ENCODE measurements at places on chromosomes 2 and 18. TPM values are rescaled to one million over a fixed set of nuclear protein-coding genes. Genes with fewer than 3 reads are reported as not detected.

The CNGA3 gene
- total RNA-seq, result not detected

The TUBB8B gene
- not detected for total RNA-seq

The TMEM163 gene
- 0.34 TPM for total RNA-seq

The KRTCAP3 gene
- not detected for total RNA-seq

The PARD6G gene
- total RNA-seq, result 1.3 TPM

The SCYGR1 gene
- total RNA-seq, result not detected

The ADRA2B gene
- total RNA-seq, result 0.42 TPM

DNA sequence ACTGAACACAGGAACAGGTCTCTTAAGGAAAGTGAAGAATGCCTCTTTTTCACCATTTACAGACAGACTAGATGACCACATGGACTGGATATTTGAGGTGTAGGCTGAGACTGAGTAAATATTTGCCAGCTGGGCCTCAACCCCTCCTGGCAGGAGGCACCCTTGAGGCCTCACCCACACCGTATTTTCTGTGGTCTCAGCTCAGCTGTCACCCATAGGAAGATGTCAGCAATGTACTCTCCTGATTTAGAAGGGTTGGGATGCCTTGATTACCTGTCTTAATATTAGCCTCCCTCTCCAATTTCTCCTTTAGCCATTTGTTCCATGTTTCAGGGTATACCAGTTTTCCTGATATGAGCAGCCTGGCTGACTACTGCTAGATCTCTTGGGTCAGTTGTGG lies 20.3 kb downstream of the ADCYAP1 start:
- DNase-seq, result no peak

DNA sequence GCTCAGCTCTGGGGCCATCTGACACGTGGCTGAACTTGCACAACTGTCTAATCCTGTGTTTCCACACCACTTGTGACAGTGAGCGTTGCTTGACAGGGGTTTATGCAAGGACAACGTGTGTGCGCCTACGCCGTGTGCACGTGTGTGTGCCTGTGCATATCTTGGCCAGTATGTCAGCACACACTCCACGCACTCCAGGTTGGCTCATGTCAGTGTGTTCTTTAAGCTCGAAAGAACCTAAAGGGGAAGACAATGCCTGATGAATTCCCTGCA lies 85.6 kb upstream of the SALL3 start:
- DNase-seq, result no peak

- no peak for DNase-seq
Observed at GRCh38 chr18:8609659-8610458, 622 bp downstream of the RAB12 start.

DNA sequence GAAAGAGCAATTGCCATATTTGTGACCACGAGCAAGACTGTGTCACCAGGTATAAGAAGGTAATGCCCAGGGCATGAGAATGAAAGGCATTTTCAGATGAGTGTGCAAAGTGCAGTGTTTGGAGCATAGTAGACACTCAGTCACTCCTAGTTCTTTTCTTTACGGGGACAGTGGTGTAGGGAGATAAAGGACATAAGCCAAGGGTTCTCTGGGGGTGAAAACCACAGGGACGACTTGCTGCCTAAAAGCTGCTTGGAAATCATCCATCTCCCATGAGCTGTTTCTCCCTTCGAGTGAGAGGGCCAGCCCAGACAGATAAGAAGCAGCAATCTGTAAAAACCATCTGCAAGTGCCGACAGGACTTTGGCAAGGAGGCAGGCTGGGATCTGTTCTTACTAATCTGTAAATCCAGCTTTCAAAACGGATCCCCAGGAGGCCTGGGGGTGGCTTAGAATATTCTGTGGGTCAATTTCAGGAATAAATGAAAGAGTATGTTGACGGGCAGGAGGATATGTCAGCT lies 221.6 kb downstream of the LPIN1 start:
- DNase-seq, result peak; percentile 69

DNA sequence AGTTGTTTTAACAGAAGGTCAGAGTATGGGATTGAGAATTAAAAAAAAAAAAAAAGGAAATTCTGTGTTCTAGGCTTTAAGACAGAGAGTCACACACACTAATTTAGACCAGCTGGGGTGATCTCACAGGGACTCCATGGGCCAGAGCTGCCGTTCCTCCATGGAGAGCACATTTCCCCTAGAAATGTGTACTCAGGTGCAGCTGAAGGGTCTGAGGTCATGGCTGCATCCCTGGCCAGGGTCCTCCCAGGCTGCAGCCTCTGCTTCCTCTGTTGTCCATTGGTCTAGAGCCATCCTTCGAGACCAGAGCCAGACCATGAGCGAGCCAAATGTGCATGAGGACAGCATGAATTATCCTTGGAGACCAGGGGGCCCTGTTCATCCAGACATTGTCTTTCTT lies 190.1 kb upstream of the TNP1 start:
- no peak for DNase-seq

- DNase-seq, result peak; percentile 9
Observed at GRCh38 chr18:8142131-8142711, 467.0 kb upstream of the RAB12 start.

- DNase-seq, result no peak
Observed at GRCh38 chr2:11011359-11011758, 99.6 kb downstream of the KCNF1 start.

DNA sequence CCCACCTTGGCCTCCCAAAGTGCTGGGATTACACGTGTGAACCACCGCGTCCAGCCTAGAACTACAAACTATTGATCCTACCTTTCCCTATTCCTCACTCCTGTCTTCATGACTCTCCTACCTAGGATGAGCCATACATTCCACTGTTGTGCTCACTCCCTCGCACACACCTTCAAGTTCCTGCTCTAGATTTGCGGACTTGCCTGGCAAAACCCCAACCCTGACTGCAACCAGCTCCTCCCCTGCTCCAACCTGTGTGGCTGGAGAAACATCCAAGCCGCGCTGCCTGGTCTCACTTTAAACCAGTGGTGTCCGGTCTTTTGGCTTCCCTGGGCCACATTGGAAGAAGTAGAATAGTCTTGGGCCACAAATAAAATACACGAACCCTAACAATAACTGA lies 5.0 kb upstream of the DNPEP start:
- no peak for DNase-seq

DNA sequence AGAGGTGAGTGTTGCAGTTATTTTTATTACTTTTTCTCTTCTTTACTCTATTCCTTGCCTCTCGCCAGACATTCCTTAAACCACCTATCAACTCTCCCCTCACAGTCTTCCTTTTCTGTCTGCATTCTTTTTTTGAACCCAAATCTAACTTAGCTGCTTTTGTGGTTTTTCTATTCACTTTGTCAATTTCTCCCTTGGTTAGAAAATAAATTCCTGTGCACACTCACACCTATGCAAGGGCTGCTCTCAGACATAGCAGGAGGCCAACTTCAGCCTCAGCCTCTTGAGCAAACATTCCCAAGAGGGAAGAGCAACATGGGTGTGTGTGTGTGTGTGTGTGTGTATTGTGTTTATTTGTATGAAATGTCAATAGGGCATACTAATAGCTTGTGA lies 808.6 kb downstream of the RNF144A start:
- DNase-seq, result no peak

GRCh38 chr18:63301434-63301833 lies 18.1 kb downstream of the BCL2 start:
- DNase-seq, result no peak

- no peak for DNase-seq
Observed at GRCh38 chr2:46937471-46937901, 21.9 kb upstream of the MCFD2 start.

All from Daoy (cell line).